Stimulated activated CD4-positive, alpha-beta T cell treated with anti-CD3 and anti-CD28 coated beads, Interleukin-15, amount 100 ng/mL, for 1 hour (primary cell): ENCODE measurements at places on chromosomes 6 and 20.

DNA sequence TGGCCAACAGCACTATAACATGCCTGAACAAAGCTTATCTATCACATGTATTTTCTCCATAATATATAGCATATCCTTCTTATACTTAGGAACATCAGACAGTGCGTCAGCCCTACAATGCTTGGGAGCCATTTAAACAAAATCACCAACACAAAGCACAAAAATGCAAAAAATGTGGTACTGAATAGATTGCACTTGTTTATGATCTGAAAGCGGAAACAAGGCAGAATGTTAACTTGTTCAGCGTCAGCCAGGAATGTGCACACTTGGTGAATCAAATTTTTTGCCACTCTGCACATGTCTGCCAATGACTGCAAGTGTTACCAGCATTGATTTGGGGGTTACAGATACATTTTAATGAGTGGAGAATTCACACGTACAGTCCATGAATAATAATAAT lies 14.8 kb downstream of the SLC35A1 start:
- DNase-seq: no peak

GRCh38 chr6:167906899-167907298 lies 80.2 kb downstream of the AFDN start:
- no peak for DNase-seq

DNA sequence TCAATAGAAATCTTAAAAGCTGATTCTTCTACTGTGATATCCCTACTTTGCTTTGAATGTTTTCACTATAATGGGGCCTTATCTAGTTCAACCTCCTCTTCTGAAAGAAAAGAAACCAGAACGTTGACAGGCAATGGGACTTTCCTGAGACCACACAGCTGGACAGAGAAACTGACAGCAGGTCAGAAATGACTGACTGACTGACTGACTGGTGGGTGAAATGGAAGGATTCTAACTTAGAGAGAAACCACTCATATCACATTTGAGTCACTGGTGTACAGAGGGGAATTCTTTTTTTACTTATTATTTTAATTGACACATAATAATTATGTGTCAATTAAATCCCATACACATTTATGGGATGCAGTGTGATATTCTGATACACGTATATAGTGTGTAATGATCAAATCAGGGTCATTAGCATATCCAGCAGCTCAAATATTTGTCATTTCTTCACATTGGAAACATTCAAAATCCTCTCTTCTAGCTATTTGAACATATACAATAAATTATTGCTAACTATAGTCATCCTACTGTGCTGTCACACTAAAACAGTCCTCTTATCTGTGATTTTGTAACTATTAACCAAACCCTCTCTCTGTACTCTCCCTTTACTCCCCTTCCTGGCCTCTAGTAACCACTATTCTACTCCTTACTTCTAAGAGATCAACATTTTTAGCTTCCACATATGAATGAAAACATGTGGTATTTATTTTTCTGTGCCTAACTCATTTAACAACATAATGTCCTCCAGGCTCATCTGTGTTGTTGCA lies 64.8 kb upstream of the NRSN1 start:
- DNase-seq: no peak

GRCh38 chr20:44196271-44196670 lies 9.3 kb upstream of the JPH2 start:
- no peak for DNase-seq

- no peak for DNase-seq
These were observed 41.4 kb downstream of the PHACTR3 start for GRCh38 chr20:59645761-59646171.

DNA sequence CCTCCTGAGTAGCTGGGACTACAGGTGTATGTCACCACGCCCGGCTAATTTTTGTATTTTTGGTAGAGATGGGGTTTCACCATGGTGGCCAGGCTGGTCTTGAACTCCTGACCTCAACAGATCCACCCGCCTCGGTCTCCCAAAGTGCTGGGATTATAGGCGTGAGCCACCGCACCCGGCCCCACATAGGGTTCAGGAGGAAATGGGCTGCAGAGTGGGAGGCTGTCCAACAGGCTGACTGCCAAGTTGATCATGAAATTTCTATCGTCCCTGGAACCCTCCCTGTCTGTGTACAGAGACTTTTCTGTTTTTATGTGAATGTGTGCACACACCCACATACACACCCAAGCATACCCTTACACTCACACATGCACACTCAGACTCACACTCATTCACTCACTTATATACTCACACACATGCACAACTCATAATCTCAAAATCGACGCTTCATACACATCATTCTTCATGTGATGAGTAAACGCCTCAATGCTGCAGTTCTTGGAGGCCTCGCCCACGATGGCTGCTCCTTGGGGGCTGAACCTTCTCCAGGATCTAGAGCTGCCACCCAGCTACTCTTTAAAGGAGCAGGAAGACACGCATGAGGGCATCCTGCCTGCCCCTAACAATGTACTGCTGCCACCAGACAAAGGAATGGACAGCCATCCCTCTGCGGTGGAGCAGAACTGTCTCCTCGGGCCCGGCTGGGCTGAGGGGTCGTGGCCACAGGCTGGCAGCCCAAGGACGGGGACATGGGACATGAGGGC lies 35.6 kb downstream of the SUN5 start:
- peak; percentile 25 for DNase-seq
